ENCODE measurements at places on chromosomes 5 and 9.

DNA sequence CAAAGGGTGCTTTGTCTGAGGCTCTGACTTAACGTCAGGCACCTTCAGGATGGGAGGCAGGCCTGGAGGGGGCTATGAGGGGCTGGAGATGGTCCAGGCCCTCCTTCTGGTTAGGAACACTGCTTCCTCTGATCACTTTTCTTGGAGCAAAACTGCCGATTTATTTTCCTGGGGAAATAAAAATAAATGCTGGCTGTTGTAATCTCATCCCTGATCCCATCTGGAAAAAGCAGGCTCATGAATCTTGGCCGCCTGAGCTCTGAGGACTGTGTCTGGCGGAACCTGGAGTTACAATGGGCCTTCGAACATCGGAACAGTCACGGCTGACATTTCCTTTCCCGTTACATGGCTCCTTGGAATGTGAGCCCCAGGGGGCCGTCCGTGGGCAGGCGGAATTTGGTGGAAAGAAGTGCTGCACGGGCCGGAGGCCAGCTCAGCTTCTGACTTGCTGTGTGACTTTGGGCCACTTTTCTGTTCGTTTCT lies 157.8 kb downstream of the RGS3 start:
- DNase-seq, result no peak

- no peak for DNase-seq
Measured at GRCh38 chr9:109894473-109894872, 114.5 kb downstream of the PALM2AKAP2 start.

- no peak for DNase-seq
Measured at GRCh38 chr5:68420476-68421344, 205.2 kb downstream of the PIK3R1 start.

DNA sequence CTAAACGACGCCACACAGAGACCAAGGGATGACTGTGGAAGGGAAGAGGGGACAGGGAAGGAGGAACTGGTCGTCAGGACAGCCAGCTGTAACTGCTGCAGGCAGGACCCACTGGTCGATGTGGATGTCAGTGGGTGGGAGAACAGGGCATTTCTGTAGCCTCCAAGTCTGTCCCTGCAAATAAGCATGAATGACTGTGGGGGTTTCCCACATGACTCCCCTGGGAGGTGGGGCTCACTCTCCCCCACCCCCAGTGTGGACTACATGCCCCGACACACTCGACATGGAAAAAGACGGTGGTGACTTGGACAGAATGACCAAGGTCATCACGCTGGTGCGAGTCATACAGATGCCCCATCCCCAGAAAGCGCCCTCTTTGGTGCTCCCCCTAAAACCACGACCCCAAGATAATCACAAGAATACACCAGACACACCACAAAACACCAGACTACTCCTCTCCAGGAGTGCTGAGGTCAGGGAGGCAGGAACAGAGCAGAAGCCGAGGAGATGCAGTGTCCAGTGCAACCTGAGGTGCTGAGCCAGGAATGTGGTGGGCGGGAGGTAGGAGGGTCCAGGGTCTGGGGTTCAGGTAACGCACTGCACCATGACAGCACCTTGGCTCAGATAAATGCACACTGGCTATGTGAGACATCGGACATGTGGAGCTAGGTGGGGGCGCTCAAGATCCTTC lies 64.9 kb downstream of the SECISBP2 start:
- DNase-seq, result no peak

DNA sequence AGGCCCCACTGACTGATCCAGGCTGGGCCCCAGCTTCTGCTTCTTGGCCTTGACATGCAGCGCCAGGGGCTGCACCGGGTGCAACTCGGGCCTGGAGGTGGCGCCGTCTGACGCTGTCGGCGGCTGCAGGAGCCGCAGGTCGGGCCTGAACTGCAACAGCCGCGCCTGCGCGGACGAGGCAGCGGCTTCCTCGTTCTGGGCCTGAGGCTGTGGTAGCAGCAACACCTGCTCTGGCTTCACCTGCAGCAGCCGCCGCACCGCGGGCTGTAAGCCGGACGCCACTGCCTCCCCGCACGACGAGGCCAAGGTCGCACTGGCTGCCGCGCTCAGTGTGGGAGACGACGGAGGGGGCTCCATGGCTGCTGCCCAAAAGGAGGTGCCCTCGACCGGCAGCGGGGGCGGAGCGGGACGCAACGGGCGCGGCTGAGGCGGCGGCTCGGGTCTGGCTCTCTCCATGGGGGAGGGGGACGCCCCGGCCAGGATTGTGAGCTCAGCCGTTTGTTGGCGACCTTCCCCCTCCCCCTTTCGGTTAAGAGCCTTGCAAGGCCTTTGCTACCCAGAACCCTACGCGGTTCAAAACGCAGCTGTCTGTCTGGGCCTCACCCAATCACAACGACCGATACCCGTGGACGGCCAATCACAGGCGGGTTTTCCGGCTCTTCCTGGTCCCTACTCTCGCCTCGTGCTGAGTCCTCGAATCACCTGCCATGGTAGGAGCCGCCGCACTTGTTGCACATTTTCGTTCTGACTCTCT lies 438 bp downstream of the SOX30 start:
- peak; percentile 88 for DNase-seq

GRCh38 chr5:59496524-59497134 lies 396.9 kb downstream of the PDE4D start:
- no peak for DNase-seq

GRCh38 chr5:18900644-18901043 lies 1087.4 kb downstream of the CDH18 start:
- no peak for DNase-seq

DNA sequence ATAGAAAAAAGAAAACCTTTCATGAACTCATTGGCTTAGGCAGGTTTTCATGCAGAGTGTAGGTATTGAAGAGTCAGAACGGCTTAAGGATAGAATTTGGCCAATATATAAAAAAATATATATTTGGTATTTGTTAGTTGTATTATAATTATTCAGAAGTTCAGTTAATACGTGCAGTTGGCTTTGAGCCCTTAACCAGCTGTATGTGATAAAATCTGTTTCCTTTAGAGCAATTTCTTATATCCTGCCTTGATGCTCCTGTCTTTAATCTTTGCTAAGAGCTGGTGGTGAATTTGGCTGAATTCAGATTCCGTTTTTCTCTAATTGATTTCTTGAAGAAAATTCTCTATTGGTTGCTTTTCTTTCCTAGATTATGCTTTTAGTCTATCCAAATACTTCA lies 3.7 kb downstream of the ANXA1 start:
- no peak for DNase-seq

DNA sequence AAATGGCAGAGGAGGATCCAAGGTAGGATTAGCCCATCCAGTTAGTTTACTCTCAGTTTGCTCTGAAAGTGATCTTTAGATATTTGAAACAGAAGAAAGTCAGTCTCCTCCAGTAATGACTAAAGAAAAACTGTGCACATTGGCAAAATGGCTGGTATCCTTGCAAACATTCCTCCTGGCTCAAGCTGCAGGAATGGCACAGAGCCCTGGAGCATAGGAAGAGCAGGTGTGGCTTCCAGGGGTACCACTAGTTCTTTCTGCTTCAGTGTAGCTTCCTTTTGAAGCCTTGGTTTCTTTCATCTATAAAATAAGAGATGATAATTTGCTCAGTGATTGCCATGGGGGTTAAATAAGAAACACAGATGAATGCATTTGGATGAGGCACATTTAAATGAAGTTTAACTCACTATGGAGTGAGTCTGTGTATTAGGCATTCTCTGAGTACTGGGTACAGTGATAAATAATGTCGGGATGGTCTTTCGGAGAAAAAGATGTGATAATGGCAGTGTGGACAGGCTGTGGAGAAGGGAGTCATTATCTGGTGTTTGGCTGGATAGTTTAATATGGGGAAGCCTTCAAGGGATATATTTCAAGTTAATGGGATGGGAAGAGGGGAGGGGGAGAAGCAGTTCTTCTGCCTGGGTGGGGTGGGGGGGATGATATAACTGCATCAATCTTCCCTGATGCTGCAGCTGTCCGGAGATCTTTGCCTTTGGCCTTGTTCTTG lies 217.3 kb upstream of the KLF4 start:
- DNase-seq, result no peak

DNA sequence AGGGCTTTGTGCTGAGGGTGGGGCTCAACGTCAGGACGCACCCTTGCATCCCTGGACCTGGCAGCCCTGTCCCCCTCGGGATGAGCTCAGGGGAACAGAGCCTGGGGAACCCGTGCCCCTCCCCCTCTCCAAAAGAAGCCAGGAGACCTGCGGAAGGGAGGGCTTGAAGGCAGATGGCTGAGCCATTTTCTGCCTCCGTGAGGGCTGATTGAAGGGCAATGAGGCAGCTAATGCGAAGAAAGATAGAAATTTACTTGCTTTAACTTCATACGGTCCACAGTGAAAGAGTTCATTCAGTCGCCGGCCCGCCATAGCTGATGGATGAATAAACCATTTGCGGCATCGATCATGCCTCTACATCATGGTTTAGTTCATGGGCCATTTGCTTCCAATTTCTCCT lies 28.8 kb downstream of the ASS1 start:
- DNase-seq, result no peak

DNA sequence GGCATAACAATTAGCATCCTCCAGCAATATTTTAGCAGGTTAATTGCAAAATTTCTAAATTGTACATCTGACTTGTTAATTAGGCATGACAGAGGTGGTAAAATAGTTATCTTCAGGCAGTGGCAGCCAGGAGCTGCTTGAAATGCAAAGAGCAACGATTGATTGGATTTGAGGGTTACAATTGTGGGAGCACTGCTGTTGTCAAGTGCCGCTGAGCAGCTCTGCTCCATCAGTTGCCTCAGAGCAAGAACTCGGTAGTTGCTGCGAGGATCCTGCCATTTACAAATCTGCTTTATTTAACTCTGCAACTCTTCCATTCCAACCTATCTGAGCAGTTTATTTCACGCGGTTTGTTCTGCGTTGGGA lies 12.6 kb downstream of the PBX3 start:
- no peak for DNase-seq

GRCh38 chr5:85000671-85001070 lies 616.0 kb upstream of the EDIL3 start:
- DNase-seq, result no peak

- no peak for DNase-seq
Measured at GRCh38 chr9:109801484-109801883, 21.5 kb downstream of the PALM2AKAP2 start.

DNA sequence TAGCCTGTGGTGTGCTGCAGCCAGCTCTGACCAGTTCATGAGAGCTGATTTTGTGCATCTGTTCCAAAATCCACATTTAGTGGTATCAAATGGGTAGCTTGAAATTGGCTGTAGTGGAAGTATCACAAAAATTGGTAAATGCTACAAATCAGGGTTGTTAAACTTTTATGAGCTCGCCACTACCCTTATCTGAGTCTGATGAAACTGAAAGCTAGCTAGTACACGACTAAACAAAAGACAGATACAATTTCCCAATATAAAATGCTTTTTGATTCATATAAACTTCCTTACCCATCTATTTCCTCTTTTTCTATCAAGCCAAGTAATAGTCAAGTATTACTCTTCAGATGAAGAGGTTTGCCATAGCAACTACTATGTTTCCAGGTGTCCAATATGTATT lies 392.0 kb downstream of the TMEM161B start:
- DNase-seq, result no peak

- DNase-seq, result no peak
Measured at GRCh38 chr5:151682751-151683331, 3.9 kb downstream of the SPARC start.

DNA sequence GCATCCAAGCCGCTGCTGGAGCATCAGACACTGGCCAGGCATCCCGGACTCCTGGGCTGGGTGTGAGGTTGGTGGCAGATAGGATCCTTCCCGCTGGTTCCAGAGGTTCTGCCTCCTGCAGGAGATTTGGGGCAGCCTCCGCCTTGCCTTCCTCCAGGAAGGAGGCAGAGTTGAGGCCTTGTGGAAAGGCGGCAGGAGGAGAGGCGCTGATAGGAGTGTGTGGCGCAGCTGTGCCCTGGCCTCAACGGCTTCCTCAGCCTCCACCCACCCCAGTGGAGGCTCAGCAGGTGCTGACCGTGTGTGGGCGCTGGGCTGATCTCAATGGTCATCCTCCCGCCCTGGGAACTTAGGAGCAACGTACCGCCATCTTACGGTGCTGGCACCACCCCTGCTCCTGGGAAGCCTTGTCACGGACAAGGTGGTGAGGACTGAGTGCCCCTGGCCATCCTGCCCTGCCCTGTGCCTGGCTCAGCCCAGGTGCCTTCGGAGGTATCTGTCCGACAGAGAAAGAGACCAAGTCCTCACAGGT lies 10.2 kb downstream of the NCS1 start:
- DNase-seq, result no peak

DNA sequence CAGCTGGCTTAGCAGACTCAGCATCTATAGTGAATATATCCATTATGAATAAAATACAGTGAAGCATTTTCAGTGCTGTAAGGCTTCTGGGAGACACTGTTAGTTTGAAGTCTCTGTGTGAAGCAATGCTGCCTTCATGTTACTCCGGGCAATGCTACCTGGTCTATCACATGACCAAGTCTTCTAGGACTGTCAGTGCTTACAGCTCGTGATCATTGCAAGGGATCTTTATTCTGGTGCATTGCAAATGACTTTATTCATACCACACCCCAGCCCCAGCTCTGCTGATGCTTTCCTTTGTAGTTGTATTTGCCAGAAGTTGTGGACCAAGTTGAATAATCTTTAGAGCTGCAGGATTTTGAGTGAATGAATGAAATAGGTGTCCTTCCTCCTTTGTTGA lies 21.9 kb upstream of the NDFIP1 start:
- no peak for DNase-seq

DNA sequence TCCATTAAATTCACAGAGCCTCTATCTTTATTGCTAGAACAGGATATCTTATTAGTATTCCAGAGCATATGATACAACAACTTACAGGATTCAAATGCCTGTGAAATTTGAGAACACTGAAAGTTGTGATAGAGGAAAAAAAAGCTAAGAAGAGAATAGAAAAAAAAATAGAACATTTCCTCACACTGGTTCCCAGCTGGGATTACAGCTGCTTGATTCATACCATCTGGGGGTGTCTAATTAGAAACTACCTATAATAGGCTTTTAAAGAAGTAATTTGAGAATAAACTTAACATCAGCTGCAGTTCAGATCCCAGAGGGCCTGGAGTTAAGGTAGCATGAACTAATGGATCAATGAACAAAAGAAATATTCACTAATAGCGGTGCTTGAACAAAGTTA lies 922.0 kb downstream of the CDH12 start:
- DNase-seq, result no peak

- no peak for DNase-seq
Measured at GRCh38 chr5:159548517-159548916, 218.2 kb upstream of the IL12B start.

GRCh38 chr5:62587737-62588136 lies 9.1 kb downstream of the LRRC70 start:
- no peak for DNase-seq

- no peak for DNase-seq
Measured at GRCh38 chr5:170216257-170216864, 16.4 kb upstream of the C5orf58 start.

All from CD4-positive, alpha-beta T cell treated with Interferon alpha-2 for 1 hour (primary cell).